ENCODE measurements at places on chromosomes 7 and 10. TPM values are rescaled to one million over a fixed set of nuclear protein-coding genes. Genes with fewer than 3 reads are reported as not detected.

- DNase-seq = no peak
Observed at GRCh38 chr7:117285826-117286225, 37.0 kb downstream of the WNT2 start.

FAM24B gene
- total RNA-seq = 10.1 TPM

- DNase-seq = peak; percentile 28
Observed at GRCh38 chr7:55120501-55121198, 101.8 kb downstream of the EGFR start.

DNA sequence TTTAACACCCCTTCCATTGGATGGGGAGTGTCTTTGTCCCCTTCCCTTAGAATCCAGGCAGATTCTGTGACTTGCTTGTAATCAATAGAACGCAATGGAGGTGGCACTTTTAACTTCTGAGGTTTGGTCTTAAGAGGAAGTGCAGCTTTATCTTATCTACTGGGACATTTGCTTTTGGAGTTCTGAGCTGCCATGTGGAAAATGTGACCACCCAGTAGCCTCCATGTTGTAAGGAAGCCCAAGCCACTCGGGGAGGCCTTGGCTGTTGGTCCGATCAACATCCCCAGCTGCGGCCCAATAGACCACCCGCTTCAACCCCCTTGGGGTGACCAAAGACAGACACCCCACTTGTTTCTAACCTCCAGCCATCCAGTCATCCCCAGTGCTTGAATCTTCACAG lies 86.3 kb upstream of the FAM171A1 start:
- no peak for DNase-seq

MEST gene
- 151 TPM for total RNA-seq

GRCh38 chr7:121329191-121330052 lies 622 bp downstream of the WNT16 start:
- no peak for DNase-seq

GRCh38 chr7:50217821-50218281 lies 86.7 kb upstream of the IKZF1 start:
- no peak for DNase-seq

- DNase-seq = peak; percentile 20
Observed at GRCh38 chr7:19322002-19322401, 176.8 kb upstream of the FERD3L start.

CAV1 gene
- total RNA-seq = 259 TPM

DNA sequence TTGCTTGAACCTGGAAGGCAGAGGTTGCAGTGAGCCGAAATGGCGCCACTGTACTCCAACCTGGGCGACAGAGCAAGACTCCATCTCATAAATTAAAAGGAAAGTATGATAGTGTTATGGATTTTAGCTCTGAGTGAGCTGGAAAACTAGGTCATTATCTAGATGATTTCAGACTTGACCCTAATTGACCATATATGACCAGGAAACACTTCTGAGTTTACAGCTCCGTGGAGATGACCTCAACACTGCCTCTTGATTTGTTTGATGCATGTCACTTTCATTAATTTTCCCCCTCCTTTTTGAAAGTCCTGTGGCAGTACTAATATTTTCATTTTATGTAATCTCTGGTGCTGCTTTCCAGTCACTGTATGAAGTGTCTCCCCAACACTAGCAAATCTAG lies 7.8 kb upstream of the SEC61A2 start:
- DNase-seq = no peak

- no peak for DNase-seq
Observed at GRCh38 chr10:12380999-12381398, 31.7 kb downstream of the CAMK1D start.

AKR1C8 gene
- not detected for total RNA-seq

DNA sequence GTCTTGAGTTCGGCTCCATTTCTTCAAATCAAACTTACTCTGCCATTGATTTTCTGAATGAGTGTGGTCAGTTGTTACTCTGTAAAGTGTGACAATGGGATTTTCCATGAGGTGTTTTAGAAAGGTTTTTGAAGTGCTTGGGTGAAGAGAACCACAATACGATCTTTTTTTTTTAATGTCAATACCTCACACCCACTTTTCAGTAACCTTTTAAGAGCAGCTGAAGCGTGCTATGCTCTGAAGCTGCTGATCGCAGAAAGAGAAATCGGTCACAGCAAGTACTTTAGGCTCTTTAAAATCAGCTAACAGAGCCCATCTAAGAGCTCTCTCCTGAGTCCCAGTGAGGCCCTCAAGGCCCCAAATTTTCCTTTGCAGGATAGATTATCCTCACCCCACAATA lies 34.4 kb upstream of the YAE1 start:
- no peak for DNase-seq

TMEM26 gene
- total RNA-seq = 2.3 TPM

DNA sequence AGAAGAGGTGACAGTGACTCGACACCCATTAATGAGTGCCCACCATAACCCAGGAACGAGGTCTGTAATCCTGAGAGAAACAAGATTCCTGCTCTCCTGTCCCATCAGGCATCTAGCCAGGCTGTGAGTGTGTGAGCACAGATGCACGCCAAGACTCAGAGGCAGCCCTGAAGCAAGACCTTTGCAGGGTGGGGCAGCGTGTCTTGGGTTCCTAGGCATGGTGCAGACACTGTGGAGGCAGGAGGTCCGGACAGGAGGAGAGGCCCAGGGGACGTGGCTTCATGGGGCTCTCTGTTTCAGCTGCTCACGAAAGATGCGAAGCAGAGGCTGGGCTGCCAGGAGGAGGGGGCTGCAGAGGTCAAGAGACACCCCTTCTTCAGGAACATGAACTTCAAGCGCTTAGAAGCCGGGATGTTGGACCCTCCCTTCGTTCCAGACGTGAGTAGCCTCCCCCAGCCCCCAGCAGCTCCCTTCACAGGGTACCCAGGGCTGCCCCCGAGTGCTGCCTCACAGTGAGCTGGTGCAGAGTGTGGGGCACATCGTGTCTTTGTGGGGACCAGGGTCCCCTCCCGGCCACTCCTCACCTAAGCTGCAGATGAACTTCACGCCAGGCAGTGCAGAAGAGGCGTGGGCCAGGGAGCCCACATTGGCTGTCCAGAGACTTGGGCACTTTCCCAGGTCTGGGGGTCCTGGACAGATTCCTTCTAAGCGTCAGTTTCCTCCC lies 94.5 kb downstream of the RGS10 start:
- DNase-seq = no peak

- DNase-seq = peak; percentile 24
Observed at GRCh38 chr7:100965723-100966541, 3.4 kb upstream of the MUC12 start.

PRSS2 gene
- total RNA-seq = not detected

KIF11 gene
- 1.9 TPM for total RNA-seq

DNA sequence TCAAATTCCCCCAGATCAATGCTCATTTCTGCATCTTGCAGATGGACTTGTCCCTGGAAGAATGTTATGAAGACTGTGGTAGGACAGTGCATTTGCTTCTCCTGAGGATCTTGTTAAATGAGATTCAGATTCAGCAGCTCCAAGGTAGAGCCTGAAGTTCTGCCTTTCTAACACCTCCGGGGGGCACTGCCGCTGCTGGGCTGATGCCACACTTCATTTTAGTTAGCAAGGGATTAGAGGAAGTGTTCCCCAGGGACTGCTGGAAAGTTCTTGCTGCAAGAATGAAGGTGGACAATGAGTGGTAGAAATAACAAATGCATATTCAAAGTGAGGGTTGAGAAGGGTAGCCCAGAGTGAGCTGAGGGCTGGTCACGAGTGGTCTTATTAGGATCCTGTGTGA lies 434.3 kb upstream of the AKR1E2 start:
- no peak for DNase-seq

Measured in myocyte (in vitro differentiated cells).